ENCODE measurements at places on chromosomes 6 and 20.

DNA sequence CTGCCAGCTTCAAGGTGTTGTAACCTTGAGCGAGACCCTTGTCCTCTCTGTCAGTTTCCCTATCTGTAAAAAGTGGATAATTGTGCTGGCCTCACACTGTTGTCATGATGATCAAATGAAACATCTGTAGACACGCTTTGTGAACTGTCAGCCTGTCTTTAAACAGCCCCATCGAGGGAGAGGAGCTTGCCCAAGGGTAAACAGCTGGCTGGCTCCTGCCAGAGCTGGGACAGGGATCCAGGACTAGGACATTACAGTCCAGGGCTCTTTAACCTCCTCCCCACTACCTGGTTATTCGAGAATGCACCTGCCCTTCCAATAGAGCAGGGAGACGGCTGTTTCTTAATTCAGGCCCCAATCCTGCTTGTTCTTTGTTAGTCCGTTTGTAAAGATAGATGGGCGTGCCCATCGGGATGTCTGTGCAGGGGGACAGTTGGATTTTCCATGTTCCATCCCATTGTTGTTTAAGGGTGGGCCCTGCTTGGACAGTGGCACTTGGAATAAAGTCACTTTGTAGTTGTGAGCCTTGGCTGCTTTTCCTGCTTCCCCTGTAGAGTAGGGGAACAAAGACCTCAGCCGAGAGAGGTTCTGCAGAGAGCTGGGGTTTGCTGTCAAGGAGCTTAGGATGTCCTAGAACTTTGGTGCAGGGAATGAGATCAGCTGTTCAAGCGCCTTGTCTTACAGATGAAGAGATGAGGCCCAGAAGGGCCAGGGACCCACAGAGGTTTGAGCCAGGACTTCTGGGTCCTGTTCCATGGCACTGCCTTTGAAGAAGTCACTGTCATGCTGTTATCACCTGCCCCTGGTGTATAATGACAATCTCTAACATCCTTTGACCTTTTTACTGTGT is 77.9 kb upstream of the MYL9 start:
- peak; percentile 26 for DNase-seq

GRCh38 chr20:56458206-56458821 is 10.1 kb upstream of the RTF2 start:
- DNase-seq = no peak

DNA sequence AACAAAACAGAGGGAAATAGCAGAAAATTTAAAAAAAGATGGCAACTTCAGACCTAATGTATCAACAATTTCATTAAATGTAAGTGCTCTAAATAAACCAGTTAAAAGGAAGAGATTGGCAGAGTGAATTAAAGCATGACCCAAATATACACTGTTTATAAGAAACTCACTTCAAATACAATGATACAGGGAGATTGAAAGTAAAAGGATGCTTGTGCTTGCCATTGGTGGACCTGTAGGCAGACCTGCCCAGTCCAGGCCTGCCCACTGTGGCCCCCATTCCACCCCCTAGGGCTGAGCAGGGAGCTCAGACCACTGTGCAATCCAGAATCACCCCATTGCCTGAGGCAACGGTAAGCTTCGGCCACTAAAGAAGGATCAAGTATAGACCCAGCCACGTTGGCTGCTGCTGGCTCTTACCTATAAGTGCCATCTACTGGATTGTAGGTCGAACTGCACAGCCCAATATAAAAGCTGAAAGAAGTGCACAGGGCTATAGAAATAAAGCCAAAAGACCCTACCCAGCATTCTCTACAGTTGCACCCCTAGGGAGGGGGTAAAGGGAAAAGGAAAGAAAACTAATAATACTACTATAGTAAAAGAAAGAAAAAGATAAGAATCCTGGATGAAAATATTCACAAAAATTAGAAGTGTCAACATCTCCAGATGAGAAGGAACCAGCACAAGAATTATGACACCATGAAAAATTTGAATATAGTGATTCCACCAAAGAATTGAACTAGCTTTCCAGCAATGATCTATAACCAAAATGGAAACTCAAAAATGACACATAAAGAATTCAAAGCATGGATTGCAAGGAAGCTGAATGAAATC is 36.1 kb downstream of the PSMB1 start:
- peak; percentile 54 for DNase-seq

DNA sequence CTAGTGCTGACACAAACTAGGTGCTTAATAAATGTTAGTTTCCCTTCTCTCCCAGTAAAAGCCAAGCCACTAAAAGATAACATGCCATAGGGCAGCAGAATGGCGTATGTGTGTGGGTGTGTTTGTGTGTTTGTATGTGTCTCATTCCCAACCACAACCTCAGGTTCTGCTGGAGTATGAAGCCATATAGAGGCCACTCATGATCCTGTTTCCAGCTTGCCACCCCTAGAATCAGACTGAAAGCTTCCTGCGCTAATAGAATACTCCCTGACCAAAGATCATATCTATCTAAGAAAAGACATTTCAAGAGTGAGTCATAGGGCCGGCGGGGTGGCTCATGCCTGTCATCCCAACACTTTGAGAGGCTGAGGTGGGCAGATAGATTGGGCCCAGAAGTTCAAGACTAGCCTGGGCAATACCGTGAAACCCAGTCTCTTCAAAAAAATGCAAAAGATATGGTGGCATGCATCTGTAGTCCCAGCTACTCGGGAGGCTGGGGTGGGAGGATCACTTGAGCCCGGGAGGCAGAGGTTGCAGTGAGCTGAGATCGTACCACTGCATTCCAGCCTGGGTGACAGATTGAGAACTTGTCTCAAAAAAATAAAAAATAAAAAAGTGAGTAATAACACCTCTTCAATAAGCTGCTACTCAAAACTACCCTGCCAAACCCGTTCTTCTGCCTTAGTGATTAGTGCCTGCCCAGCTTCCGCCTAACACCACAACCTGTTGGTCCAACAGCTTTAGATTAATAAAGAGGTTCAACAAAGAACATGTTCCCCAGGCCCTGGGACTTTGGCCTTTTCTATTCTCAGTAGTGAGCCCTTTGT is 11.8 kb upstream of the SNRPC start:
- peak; percentile 96 for DNase-seq

- no peak for DNase-seq
Measured at GRCh38 chr6:72966628-72967280, 258.5 kb downstream of the KHDC1L start.

- no peak for DNase-seq
Measured at GRCh38 chr6:148518511-148519156, 176.0 kb downstream of the SASH1 start.

DNA sequence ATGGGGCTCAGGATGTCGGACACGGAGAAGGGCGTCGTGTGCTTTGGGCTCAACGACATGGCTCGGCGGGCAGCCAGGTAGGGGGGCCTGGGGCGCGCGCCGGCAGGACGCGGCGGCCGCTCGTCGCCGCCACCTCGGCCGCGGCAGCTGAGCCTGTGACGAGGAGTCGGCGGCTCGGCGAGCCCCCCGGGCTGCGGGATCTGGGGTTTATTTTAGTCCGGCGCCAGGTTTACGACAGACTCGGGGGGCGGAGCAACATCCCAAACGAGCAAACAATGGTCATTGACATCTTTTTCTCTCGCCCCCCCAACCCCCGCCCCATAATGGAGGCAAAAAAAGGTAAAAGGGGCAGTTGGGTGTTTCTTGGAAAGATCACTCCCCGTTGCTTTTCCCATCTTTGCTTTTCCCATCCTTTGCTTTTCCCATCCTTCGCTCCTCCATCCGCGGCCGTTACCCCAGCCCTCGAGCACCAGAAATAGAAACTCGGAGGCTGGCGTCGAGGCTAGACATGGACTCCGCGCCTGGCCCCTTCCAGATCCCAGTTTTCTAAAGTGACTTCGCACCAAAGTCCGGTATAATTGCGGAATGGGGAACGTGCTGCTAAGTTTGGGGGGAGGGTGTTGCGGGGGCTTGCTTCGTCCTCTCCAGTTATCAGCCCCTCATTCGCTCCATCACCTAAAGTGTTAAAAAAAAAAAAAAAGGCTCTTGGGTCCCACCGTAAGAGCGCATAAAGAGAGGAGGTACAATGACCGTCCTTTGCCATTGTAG is at the start of gene NKX2-4:
Gene NKX2-4 (minus strand): TSS at position 186 of the 768 bp plus-strand sequence. CDS start 127 bp downstream, at position 59.
- no peak for DNase-seq

GRCh38 chr6:20468209-20468608 is 66.0 kb upstream of the CDKAL1 start:
- DNase-seq = no peak

- DNase-seq = no peak
Measured at GRCh38 chr6:156587751-156588301, 189.4 kb upstream of the ARID1B start.

DNA sequence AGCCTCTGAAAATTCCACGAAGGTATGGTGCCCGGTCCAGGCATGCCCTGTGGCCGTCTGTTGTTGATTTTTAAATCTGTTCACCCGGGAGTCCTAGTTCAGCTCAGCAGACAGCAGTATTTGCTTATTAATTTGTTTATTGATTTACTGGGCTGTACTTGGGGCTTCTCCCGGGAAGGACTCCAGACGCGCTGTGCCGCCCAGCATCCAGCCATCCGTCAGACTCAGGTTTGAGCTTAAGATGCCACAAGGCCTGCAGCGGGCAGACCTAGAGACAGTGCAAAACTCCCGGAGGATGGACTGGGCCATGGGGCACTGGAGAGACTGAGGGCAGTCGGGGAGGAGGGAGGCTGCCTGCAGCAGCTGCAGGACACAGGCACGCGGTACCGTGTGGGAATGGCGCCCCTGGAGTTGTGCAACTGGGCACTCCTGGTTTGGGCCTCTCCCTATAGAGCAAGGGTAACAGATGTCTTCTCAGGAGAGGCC is 17.3 kb upstream of the CCDC167 start:
- peak; percentile 34 for DNase-seq

DNA sequence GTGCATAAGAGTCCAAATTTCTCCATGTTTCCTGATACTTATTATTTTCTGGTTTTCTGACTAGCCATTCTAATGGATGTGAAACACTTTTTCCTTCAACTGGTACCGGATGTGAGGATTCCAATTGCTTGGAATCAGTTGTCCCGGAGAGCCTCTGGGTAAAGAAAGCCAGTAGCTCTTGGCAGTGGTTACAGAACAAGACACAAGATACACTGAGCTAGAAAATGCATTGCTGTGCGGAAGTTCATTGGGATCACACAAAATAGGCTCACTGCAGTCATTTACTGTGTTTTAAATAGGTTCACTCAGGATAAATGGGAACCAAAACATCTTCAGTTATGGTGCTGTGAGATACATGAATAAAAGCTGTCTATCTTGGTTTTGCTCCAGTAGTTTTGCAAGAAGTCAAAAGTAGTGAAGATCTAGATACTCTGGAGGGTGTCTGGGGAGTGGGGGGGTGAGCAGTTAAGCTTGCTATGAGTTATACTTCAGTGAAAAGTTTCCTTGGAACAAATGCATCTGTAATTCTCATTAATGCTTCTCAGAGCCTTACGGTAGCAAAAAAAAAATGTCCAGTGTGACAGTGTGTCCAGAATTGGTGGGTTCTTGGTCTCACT is 54.4 kb upstream of the RNF182 start:
- DNase-seq = no peak

GRCh38 chr20:11205769-11206362 is 532.1 kb upstream of the JAG1 start:
- DNase-seq = no peak

GRCh38 chr20:44204156-44204831 is 6.3 kb downstream of the OSER1 start:
- no peak for DNase-seq

DNA sequence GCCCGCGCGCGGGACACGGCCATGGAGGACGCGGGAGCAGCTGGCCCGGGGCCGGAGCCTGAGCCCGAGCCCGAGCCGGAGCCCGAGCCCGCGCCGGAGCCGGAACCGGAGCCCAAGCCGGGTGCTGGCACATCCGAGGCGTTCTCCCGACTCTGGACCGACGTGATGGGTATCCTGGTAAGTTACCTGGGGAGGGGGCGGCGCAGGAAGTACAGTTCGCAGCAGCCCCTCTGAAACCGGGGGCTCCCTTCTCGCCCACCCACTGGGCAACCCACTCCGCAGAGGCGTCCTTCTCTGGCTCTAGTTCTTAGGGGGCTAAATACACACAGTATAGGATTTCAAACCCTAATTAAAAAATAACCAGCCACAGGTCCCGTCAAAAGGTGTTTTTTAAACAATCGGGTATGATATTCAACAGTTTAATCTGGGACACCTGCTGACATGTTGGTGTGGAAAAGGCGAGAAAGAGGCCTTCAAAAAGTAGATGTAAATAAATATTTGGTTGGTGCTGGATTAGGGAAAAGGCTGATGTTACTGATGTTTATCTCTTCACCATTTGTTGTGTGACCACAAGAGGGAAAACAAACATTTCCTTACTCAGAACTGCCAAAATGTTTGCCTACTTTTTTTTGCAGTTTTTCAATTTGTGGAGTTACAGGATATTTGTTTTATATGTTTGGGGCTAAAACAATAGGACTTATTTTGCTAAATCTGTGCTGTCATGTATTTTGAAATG is 577 bp downstream of the SASH1 start:
- DNase-seq = peak; percentile 19

DNA sequence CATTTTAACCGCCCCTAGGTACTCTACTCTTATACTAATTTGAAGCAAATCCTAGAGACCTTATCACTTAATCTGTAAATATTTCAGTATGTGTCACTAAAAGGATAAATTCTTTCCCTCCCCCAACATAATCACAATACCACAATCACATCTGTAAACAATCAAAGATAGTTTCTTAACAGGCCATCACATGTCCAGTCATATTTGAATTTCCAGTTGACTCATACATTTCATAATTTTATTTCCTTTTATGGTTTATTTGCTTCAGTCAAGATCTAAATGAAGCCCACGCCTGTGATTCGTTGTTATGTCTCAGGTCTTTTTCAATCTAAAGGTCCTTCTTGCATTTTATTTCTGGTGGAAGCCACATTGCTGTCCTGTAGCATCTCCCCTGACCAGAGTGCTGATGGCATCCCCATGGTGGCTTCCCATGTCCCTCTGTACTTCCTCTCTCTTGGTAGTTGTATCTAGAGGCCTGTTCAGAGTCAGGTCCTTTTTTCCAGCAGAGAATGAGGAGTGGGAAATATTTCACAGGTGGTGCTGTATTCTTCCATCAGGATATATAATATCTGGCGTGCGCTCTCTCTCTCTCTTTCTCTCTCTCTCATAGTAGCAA is 128.6 kb upstream of the SLC22A23 start:
- DNase-seq = peak; percentile 11

GRCh38 chr20:19012676-19013075 is 199.1 kb downstream of the SCP2D1 start:
- no peak for DNase-seq

DNA sequence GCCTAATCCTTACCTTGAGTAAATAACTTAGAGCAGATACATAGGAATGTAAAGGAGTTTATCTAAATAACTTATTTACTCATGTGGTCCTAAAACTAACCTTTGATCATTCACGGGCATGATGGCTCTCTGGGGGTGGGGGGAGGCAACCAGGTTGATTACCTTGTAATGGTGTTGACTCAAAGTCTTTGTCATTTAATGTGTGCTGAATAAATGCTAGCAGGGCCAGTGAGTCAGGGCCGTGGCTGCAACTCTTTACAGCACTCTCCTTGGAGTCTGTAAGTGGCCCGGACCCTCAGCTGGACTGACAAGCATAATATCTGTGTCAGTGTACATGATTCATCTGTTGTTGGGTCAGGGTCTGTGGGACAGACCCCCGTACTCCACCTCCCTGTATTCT is 203.0 kb downstream of the EPM2A start:
- peak; percentile 3 for DNase-seq

- DNase-seq = no peak
Measured at GRCh38 chr6:127547215-127547614, 28.1 kb upstream of the MTCL3 start.

Measured in small intestine (tissue), 16 donors.